ENCODE measurements at places on chromosomes 4 and X.

GRCh38 chrX:131881194-131881593 lies 141.9 kb upstream of the STK26 start:
- no peak for DNase-seq

DNA sequence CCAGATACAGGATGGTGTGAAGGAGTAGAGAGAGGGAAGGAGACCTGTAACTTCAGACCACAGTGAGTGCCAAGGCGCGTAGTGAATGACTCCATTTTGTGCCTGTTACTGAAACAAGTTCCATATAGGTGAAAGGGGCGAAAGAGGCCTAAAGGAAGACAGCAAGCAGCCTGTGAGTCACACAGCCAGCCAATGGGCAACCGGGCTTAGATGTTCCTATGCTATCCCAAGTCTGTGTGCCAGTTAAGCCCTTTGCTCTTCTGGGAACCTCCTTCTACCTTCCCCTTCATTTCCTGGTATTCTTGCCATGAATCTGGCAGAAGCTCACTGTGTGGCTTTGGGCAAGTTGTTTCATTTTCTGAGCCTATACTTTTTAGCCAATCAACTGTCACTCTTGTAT lies 161.8 kb upstream of the LDB2 start:
- DNase-seq = no peak

- DNase-seq = no peak
Measured at GRCh38 chr4:5224340-5224739, 173.1 kb downstream of the STK32B start.

DNA sequence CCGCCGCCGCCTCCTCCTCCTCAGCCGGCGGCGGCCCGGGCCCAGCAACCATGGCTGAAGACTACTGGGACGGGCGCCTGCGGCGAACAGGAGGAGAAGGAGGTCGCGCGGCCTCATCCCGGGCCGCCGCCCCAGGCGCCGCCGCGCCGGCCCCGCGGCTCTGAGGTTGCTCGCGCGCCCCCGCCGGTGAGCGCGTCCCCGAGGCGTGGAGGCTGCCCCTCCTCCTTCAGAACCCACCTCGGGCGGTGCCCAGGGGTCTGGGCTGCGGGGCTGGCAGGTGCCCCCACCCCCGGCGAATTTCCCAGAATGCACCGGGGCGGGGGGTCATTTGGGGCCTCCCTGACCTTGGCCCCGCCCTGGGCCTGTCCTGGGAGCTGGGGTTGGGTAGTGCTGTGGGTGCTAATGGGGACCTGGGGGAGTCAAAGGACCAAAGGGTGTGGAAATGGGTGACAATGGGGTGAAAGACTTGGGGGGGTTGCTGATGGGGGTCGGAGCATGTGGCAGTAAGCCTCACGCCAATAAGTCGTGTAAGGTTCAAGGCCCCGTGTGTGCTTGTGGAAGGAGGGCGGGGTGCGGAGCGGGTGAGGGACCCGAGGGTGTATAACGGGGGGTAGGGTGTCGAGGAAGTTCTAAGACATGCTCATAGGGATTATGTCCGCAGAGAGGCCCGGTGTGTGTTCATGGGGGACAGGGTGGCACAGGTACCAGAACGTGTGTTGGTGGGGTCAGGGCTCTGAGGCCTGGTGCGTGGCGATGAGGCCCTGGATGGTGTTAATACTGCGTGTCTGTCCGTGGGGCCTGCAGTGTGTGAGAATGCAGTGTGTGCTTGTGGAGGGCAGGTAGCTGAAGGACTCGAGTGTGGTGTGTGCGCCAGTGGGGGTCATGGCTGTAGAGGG lies 687 bp downstream of the CDK16 start:
- DNase-seq = peak; percentile 23

DNA sequence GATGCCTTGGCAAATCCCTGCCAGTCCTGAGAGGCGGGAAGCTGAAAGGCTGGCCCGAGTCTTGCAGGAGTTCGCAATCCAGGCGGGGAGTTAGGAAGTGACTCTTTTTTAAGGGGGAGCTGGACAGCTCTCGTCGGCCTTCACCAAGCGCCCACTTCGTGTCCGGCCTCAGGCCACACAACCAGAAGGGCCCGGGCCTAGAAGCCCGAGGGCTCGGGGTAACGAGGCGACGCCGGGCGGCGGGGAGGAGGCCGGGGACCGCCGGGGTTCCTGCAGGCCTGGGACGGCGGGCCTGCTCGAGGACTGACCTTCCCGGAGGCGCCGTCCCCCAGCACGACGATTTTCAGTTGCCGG lies 395 bp downstream of the RAB28 start:
- no peak for DNase-seq

- no peak for DNase-seq
Measured at GRCh38 chr4:3852711-3853110, 86.5 kb downstream of the ADRA2C start.

DNA sequence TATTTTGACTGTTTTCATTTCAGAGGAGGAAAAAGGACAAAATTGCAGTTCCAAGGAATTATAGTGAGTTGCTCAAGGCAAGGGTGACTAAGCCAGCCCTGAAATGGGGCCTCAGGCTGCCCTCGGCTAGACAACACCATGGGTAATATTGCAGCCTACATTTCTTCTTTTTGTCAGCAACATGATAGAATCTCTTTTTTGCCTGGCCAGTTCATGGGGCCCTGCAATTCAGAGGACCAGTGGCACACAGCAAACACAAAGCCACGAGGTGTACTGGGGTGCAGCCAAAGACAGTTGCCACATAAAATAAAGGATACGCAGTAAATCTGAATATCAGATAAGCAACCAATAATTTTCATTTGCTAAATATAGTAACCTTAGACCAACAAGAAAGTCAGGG lies 41.8 kb downstream of the RBM47 start:
- DNase-seq = no peak

- DNase-seq = no peak
Measured at GRCh38 chrX:22758807-22759481, 240.8 kb upstream of the DDX53 start.

GRCh38 chr4:87901422-87901992 lies 68.7 kb downstream of the MEPE start:
- no peak for DNase-seq

GRCh38 chr4:174420316-174420715 lies 102.0 kb downstream of the HPGD start:
- no peak for DNase-seq

- no peak for DNase-seq
Measured at GRCh38 chr4:76811604-76812412, 86.1 kb downstream of the SOWAHB start.

DNA sequence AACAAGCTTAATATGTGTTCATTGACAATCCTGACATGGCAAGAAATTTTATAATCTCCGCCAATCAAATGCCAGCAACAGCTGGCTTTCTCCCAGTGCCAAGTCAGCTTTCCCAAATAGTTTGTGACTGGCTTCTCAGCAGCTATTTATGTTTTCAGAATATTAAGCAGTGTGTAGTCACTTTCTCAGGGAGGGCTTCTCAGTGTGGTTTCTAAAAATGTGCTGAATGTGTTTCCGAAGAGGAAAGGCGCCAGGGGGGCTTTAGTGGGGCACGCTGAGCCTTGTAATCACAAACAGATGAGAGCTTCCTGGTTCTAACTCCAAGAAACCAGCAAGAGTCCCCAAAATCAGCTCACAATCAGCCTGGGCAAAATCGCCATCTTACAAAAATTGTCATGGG lies 258.7 kb upstream of the CPEB2 start:
- no peak for DNase-seq

DNA sequence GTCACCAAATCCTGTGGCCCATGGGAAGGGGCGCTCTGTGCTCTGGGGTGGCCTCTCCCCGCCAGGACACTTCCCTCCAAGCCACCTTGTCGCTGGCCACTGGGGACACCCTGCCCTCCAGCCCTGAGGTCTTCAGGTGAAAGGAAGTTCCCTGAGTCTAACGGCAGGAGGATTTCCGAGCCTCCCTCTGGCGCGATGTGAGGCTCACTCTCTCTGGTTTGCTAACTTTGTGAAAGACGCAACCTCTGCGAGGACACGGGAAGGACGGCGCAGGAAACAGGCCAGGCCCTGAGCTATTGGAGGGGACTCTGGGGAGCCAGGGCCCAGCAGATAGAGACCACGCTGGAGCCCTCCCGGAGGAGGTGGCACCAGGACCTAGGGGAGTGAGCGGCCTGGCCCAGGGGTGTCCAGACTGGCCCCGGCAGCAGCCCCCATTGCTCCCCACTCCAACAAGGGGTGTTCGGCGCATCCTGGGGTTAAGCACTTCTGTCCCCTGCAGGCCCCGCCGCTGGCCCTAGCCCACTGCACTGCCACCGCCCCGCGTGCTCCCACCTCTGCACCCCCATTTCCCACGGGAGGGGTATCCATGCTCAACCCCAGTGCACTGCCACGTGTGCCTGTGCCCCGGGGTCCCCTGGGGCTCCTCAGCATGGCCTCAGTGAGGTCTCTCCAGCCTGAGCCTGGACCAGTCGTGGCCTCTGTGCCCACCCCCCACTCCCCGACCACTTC lies 72.2 kb upstream of the MXD4 start:
- DNase-seq = no peak

- no peak for DNase-seq
Measured at GRCh38 chr4:169582706-169583105, 29.7 kb downstream of the NEK1 start.

DNA sequence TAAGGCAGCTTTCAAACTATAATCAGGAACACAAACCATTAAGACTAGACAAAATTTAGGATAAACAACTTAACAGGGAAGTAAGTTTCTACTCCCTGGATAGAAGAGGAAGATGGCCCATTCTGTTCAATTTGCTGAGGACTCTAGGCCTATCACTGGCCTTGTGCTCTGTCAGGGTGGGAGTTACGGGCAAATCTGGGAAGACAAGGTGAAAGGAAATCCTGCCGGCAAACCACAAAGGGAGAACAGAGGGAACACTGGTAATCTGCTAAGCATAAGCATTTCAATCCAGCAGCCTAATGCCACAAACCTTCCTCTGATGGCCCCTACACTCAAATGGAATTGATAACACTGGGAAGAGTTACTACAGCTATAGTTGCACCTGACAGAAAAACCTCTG lies 8.3 kb downstream of the GPR82 start:
- DNase-seq = no peak

- DNase-seq = no peak
Measured at GRCh38 chrX:71573590-71573989, 4.6 kb upstream of the GCNA start.

- DNase-seq = no peak
Measured at GRCh38 chrX:102063445-102064074, 61.9 kb upstream of the TCEAL2 start.

DNA sequence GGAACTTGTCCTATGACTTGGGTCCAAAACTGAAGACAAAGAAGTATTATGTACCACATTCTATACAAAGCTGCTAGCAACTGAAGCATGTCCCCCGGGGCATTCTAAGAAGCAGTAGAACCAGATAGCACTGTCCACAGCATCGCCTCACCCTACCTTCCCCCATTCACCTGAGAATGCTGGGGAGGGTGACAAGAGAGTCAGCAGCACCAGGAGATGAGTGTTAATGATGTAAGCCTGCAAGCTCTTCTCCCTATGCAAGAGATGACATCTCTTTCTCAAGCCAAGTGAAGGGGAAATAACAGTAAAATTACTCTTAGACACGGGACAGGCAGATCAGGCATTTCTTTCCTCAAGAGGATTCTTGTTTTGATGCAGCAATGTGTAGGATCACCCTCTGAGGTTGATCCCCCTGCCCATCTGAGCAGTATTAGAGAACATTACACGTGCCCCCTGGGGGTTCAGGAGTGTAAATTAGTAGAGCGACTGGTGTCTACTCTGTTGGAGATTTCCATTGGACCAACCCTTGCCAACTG lies 13.9 kb upstream of the TLR1 start:
- no peak for DNase-seq

GRCh38 chr4:102757681-102758080 lies 3.1 kb downstream of the MANBA start:
- no peak for DNase-seq

DNA sequence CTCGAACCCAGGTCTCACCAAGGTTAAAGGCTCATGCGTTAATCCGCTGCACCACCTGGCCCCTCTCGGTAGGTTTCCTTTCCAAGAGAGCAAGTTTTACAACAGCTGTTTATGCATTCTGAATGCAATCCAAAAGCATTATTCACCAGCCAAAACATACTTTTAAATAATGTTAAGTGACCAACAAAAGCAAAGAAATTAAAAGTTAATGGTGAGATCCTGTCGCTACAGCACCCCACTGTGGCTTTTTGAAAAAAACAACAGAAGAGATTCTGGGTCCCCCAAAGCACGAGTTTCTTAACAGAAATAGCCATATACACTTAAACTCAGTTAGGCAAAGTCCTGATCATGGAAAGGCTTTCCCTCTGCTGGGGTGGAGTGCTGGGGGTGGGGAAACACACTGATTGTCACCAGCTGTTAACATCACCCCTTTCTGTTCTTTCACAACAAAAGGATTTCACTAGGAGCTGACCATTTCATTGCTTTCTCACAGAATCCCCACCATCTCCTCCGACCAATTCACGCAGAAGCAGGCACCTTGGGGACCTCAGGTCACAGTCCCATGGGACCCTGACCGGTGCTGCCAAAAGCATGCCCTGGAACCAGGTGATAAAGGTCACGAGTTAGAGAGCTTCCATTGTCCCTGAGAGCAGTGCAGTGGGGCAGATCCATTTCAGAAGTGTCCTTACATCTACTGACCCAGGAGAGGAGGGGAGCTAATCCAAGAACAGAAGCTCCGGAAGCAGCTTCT lies 51.2 kb downstream of the ZNF827 start:
- no peak for DNase-seq

DNA sequence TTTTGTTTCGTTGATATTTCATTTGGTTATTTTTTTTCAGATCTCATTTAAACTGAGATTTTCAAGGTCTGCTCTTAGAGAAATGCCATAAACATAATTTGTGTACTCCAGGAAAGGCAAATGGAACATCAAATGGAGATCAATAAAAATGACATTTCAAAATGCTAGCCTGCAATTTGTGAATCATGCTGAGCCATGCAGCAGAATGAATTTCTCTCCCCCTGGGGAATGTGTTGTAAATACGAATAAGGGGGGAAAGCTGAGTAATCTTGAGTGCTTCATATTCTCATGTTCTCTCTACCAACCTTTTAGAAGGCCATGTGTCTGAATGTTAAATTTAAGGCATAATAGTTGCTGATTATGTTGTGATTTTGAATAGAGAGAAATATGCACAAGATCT lies 7.8 kb downstream of the ZCCHC4 start:
- DNase-seq = no peak

DNA sequence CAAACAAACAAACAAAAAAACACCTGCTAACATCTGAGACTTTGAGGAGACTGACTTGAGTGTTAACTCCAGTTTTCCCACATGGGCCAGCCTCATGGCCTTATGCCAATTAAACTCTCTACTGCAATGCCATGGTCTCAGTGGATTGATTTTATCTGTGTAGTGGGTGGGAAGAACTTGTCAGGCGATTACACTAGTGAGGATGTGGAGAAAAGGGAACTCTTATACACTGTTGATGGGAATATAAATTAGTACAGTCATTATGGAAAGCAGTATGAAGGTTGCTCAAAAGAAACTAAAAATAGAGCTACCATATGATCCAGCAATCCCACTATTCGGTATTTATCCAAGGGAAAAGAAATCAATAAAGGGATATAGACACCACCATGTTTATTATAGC lies 12.8 kb upstream of the XIAP start:
- no peak for DNase-seq

DNA sequence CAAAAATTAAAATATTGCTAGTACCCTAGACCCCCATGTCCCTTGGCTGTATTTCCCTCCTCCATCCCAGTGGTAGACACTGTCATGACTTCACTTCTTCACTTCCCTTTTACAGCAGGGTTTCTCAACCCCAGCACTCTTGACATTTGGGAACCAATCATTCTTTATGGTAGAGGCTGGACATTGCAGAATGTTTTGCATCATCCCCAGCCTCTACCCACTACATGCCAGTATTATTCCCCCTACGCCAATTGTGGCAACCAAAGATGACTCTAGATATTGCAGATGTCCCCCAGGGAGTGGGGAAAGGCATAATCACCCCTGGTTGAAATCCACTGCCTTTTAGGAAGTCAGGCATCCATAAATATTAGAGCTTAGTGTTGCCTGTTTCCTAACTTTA lies 138.6 kb downstream of the AMELX start:
- DNase-seq = no peak

Measured in activated CD4-positive, alpha-beta T cell treated with anti-CD3 and anti-CD28 coated beads, Interleukin-2, amount 50 U/mL, for 24 hours (primary cell).